Brain microvascular endothelial cell (primary cell): ENCODE measurements at places on chromosomes 2 and 18.

DNA sequence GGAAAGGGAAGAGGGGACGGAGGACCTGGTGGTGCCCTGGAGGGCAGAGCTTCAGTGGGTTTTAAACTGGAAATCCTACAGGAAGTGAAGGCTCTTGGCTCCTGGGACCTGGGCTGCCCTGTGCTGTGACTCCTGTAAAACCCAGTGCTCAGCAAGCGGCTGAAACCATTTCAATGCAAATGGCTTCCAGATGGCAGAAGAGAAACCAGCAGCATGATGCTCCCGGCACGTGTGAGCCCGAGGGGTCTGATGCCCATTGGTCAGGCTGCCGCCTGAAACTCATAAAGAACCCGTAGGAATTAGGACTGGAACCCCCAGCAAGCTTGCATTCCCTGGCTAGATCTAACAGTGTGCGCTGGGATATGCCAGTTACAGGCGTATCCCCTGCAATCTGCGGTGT, 109.2 kb upstream of the THOC1 start:
- no peak for DNase-seq

DNA sequence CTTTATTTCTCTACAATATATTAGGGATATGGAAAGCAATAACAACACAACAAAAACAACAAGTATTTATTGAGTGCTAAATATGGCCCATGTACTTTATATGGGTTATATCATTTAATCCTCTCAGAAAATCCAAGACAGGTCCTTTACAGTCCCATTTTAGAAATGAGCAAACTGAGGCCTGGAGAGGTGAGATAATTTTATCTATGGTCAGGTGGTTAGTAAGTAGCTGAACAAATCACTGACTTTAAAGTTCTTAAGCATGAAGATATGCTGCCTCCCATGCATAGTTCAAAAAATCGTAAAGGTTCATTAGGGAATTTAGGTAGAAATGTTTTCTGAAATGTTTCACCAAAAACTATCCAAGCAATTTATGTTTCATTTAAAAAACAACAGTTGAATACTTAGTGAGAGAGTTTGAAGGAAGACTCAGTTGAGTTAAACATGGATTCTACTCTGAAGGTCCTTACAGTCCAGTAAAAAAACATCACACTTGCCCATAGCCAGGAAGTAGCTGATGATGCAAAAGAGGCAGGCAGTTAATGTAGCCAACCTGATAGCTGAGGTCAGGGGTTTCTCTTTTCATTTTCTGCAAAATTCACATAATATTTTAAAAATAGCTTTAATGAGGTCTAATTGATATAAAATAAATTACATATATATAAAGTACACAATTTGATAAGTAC, 7.6 kb upstream of the NFE2L2 start:
- no peak for DNase-seq

DNA sequence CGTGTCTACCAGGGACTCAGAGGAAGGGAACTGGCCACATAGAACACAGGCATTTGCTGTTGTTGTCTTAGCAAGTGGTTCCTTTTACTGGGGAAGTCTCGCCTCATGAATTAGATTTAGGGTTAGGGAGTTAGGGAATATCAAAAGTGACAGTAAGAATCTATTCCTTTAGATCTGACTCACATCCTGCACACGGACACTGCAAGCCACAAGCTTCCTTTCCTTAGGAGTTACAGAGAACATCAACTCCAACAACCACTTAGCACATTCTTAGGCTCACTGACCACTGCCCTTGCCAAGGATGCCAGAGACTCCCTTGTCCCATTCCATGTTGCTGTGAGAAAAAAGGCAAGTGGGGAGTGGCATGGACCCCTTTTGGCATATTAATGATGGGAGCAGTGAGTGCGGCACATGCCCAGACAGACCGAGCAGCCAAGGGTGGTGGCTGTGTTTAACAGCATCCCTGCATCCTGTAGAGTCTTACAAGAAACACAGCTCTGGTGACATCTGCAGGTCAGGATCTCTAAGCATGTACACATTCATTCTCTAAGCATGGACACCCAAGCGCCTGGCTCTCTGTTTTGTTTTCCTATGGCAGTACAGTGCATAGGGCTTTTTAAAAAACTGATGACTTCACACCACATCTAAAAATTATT, 745.6 kb upstream of the RAB6C start:
- no peak for DNase-seq

GRCh38 chr2:30664761-30665358, 142.4 kb downstream of the CAPN13 start:
- peak; percentile 88 for DNase-seq

DNA sequence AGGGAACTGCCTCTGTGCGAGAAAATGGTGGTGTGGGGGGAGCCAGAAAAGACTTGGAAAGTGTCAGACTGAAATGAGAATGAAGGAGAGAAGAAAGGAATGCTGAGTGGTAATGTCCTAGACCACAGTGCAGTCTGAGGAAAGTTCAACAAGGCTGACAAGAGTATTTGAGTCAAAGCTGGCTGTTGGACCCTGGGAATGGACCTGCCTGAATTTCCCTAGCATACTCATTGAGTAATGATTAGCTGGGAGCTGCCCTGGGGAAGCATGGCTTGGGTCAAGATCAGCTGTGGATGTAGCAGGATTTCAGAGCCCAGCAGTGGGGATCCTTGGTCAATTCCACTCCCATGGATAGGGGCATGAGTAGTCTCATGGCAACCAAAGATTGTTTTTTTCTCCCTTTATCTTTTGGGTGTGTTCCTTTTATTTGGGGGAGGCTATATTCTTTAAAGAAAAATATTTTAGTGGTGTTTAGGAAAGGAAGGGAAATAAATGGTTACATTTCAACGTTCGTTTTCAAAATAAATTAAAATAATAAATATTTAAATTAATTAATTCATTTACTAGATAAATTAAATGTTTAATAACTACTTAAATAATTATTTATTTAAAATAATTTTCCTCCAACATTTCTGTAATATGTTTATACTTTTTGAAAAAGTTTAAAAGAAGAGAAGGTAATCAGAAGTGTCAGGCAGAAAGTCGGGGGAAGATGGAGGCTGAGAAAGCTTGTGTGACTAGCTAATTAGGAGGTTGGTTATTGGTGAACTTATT, 15.9 kb upstream of the LHCGR start:
- no peak for DNase-seq
